ENCODE measurements at places on chromosomes 12 and 14.
A peak's percentile ranks its signal among the peaks of the same experiment; 100 is the strongest.

DNA sequence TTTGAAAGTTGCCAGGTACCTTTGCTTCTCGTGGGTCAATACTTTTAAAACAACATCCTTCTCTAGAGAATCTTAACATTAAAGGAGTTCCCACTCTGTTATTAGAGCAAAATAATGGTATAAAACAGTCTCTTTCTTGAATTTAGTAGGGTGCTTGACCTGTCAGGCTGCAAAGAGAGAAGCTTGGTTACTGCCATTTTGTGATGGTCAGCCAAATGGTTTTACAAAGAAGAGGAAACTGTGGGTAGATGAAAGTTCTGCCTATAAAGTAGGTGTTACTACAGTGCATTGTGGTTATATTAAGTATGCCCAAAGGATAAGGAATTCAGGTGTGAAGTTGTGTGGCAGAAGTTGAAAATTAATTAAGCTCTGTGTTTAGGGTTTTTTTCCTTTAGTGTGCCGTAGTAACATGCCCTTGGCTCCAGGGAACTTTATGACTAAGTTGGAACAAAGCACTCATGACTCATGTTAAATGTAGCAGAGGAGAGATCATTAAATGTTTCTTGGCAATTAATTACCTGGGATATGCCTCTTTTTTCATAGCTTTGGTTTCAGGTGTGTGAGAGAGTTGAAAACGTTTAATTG lies 354.0 kb upstream of the KITLG start:
- peak; percentile 15 for DNase-seq

GRCh38 chr14:88005978-88006851 lies 1.3 kb downstream of the GPR65 start:
- DNase-seq: no peak

DNA sequence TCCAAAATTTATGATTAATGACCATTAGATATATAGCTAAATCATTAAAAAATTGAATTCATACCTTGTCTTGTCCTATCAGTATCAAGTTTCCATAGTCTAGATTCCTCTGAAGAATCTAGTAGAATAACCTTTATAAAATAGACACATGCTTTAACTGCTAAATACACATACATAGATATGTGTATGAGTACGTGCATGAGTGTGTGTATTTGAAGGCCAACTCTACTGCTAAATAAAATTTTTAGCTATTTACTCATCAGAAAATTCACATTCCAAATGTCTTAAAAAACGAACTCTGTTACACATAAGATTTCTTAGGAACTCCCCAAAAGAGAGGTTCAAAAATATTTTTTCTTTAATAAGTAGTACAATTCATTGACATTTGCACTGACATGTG lies 233.0 kb downstream of the SSPN start:
- DNase-seq: no peak

DNA sequence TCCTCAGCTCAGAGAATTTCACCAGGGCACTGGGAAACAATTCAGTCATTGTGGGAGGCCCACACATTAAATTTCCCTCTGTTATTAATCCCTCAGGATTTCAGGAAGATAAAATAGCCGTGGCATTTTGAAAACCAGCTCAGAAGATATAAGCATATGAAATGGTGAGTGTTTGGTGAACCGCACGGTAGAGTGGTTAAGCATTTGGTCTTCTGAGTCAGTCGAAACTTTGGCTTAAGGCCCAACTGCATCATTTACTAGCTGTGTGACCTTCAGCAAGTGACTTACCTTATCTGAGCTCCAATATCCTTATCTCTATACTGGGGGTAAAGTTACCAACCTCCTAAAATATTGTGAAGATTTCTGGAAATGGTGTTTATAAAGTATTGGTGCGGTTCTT lies 5.2 kb upstream of the VRK1 start:
- DNase-seq: no peak

DNA sequence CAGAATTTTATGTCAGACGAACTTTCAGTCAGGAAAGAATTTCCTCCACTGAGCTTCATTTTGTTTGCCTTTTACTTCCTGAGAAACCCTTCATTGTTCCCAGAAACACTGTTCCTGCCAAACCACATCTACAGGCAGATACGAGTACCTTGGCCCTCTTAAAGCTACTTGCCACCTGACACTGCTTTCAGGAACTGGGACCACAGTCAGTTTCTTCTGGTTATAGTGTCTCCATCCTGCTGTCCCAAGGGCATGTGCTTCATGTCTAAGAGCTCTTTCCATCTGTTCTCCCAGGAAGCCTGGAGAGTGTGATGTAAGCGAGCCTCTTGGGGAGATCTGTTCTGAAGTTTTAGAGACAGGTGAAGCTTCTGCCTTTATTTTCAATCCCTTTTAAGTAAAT lies 161.7 kb upstream of the PLEKHA5 start:
- no peak for DNase-seq

DNA sequence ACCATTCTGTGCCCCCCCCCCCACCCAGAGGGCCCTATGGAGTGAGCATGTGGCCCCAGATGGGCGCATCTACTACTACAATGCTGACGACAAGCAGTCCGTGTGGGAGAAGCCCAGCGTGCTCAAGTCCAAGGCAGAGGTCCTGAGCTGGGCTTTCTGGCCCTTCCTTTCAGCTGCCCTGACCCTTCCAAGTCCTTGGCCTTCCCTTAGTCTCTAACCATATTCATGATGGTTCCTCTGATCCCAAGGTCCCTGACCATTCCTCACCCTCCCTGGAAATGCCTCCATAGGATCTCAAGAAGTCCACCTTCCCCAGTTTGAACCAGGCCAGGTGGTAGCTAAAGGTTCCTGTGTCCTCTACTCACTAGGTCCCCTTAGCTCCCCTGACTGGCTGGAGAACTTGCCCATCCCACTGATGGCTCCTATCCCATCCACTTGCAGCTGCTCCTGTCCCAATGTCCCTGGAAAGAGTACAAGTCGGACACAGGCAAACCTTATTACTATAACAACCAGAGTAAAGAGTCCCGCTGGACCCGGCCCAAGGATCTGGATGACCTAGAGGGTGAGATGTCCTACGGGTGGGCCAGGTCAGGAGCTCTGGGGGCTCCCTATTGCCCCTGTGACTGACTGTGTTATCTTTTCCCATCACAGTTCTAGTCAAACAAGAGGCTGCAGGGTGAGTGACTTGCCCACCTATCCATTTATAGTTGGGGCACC lies 9.8 kb downstream of the PRPF40B start:
- no peak for DNase-seq

GRCh38 chr14:65461730-65462129 lies 49.2 kb downstream of the FUT8 start:
- DNase-seq: peak; percentile 14

GRCh38 chr12:122929812-122930211 lies 33.9 kb upstream of the VPS37B start:
- no peak for DNase-seq

DNA sequence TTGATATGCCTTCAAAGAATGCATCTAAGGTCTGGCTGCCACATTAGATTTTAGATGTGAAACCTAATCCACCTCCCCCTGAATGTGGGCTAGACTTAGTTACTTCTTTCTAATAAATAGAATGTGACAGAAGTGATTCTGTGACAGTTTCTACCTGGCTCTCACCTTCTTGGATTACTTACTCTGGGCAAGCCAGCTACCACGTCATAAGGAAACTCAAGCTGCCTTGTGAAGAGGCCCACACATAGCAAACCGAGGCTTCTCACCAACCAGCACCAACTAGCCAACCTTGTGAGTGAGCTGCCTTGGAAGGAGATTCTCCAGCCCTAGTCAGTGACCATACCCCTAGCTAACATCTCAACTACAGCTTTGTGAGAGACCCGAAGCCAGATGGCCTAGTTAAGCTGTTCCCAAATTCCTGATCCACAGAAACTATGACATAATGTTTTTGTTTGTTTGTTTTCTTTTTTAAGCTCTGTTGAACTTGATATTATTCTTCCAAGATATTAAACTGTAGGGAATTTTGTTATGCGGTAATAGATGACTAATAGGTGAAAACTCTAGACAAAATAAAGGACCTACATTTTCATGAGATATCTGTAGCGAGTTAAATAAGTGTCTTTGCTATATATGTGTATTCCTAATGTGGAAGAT lies 6.2 kb downstream of the GPR19 start:
- no peak for DNase-seq

GRCh38 chr12:14635776-14636175 lies 60.6 kb downstream of the GUCY2C start:
- DNase-seq: no peak

DNA sequence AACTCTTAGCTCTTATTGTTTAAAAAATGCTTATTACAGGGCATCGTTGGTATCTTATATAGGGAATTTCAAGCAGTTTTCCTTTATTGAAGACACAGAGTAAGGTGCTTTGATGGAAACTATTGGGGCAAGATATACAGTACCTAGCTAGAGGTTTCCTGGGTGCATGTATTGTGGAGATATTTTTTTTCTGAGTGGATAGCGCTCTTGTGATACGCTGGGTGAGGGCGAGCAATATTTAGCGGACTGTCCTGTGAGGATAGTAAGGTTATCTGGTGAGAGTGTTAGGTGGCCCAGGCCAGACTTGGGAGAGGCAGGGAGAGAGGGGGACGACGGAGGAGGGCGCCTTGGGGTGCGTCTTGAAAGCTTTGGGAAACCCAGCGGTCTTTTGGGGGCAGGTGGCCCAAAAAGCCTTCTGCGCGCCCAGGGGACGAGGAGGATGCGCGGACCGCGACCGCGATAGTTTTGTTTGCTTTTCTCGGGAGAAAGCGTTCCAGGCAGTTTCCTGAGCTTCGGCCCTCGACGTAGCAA lies 596 bp upstream of the BICD1 start:
- no peak for DNase-seq

DNA sequence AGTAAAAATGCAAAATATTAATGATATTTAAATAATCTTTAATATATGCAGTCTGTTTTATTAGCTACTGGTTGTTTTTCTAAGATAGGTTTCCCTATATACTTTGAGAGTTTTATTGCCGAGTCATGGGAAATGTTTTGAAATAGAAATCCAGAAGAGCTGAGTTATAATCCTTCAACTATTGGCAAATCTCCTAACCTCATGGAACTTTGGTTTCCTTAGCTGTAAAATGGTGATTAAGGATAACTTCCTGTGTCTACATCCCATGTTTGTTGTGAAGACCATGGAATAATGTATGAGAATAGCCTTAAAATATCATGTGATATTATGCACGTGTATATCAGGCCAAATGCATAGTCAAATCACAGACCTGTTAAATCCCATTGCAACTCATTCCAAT lies 51.0 kb downstream of the UNC79 start:
- no peak for DNase-seq

DNA sequence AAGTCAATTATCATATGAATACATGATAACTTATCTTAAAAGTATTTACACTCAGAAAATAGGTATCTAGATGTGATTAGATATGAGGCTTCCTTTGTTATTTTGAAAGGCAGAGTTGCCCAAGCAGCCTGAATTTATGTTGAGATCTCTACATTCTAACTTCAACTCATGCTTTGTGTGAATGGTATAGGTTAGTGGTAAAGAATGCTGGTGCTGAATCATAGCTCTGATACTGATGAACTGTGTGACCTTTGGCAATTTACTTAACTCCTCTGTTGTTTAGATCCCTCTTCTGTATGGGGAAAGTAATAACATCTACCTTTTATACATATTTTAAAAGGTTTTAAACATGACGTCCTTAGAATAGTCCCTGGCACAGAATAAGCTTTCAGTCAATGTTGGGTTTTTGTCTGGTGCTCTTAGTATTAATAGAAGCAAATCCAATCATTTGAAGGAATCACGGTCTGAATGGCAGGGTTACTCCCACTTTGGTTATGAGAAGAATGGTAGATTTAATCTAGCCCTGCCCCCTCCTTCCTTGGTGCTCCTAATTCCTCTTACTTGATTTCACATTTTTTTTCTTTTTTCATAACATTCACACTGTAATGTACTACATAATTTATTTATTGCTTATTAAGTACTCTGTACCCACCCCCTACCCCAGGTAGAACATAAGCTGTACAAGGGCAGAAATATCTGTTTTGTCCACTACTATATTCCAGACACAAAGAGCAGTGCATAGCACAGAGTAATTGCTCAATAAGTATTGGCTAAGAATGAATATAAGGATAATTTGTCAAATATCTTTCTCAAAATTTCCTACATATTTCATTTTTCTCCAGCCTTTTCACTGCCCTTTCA lies 203.3 kb upstream of the KRR1 start:
- no peak for DNase-seq

- no peak for DNase-seq
Observed at GRCh38 chr12:38847247-38847646, 58.1 kb downstream of the CPNE8 start.

DNA sequence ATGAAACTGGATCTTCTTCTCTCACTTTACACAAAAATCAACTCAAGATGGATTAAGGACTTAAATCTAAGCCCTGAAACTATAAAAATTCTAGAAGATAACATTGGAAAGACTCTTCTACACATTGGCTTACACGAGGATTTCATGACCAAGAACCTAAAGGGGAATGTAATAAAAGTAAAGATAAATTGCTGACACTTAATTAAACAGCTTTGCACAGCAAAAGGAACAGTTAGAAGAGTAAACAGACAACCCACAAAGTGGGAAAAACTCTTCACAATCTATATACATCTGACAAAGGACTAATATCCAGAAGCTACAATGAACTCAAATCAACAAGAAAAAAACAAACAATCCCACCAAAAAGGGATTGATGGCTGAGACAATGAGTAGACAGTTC lies 74.4 kb downstream of the BLTP3B start:
- no peak for DNase-seq

DNA sequence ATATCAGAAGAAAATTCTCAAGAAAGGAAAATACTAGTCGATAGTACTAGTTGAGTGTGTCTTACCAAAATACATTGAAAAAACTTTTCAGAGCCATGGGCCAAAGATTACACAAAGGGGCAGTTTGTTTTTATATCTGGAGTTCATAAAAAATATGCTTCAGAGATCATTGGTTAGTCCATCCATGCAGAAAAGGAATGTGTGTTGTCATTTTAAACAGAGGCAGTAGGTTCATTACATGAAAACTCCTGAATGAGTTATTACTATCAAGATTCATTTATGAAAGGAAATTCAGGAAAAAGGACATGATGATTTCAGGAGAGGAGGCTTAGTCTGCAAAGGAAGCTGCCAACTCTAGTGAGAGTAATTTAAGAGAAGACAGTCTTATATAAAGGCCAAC lies 354.8 kb downstream of the AEBP2 start:
- no peak for DNase-seq

DNA sequence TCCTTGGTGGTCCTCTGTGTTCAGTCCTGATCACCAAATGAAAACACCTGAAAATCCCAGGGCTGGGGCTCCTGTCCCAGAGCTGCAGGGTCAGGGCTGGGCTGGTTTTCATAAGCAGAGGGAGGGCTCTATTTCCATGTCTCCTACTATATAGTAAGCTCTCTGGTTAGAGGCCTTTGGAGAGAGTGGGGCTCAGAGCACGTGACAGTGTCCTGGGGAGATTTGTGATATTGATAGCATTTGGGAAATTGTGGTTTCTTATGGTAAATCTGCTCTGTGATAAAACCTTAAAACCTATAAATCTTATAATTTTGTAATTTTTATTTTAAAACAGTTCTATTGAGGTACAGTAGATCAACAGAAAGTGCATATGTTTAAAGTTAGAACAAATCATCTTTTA lies 1202.2 kb downstream of the TMEM121 start:
- no peak for DNase-seq
